ENCODE measurements at places on chromosomes 2 and 18. TPM values are rescaled to one million over a fixed set of nuclear protein-coding genes. Genes with fewer than 3 reads are reported as not detected.

- H3K27me3 ChIP-seq, result no peaks in the 10 kb centered on the region
- no peak for DNase-seq
- peak overlapping the region; percentile 98 for H3K27ac ChIP-seq
- peak overlapping the region; percentile 97 for H3K4me3 ChIP-seq
These were observed 2.5 kb downstream of the GYPC start for GRCh38 chr2:126658319-126658904.

DNA sequence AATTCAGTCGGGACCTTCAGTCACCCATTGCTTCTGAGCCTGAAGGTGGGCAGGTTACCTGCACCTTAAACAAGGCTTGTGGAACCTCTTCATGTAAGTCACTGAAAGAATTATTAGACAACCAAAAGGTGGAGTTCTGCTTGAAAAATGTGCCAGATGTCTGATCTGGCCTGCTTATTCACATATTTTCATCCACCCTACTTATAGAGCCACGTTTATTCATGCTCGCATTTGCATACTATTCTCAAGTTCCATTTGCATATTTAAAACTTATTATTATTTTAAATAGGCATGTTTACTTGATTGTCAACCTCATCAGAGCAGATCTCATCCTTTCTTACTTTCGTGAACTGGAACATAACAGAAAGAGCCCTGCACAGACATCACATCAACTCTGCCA is 140.0 kb upstream of the NABP1 start:
- no peak overlapping the region for H3K27ac ChIP-seq
- H3K36me3 ChIP-seq, result no peaks in the 10 kb centered on the region
- H3K4me1 ChIP-seq, result no peaks in the 10 kb centered on the region
- no peak for DNase-seq

- no peak overlapping the region for H3K4me3 ChIP-seq
- H3K27me3 ChIP-seq, result no peaks in the 10 kb centered on the region
- H3K27ac ChIP-seq, result no peak overlapping the region
- no peak for DNase-seq
These were observed 626.6 kb upstream of the FSHR start for GRCh38 chr2:49780949-49781348.

- H3K27me3 ChIP-seq, result peaks cover 29% of the 10 kb centered on the region
- H3K27ac ChIP-seq, result no peak overlapping the region
- peaks cover 2% of the 10 kb centered on the region for H3K4me1 ChIP-seq
These were observed 33.2 kb downstream of the MYO5B start for GRCh38 chr18:50161597-50162205.

DNA sequence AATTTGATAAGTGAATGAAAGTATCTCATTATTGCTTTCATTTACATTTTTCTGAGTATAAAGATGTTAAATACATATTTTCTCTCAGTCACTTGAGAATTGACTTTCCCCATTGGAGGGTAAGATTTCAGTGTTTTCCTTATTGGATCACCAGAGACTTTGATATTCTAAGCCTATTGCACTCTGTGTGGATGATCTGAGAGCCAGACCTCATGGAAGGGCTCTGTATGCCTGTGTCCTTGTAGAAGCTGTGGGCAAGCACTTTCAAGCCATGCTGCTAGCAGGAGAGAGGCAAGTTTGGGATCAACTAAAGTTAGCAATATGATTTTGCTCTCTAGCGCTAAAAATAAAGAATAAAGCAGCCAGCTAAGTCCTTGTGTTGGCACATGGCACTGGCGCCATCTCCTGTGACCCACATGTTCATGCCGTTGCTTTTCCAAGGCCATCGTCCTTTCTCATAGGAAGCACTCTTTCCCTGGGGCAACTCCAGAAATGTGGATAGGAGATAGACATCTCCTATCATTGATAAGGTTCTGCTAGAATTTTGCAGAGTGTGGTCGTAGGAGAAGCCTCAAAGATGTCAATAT is 72.6 kb downstream of the AOX1 start:
- H3K4me3 ChIP-seq, result no peak overlapping the region
- DNase-seq, result no peak
- no peak overlapping the region for H3K27ac ChIP-seq

Gene CD226
- 50.9 TPM for total RNA-seq

Gene GCKR
- not detected for total RNA-seq

- no peak overlapping the region for H3K4me3 ChIP-seq
- no peak overlapping the region for H3K27ac ChIP-seq
- no peaks in the 10 kb centered on the region for H3K27me3 ChIP-seq
- H3K36me3 ChIP-seq, result no peaks in the 10 kb centered on the region
These were observed 90.5 kb upstream of the TACR1 start for GRCh38 chr2:75289771-75290170.

GRCh38 chr18:70693246-70693645 is 404.4 kb downstream of the SOCS6 start:
- H3K27ac ChIP-seq, result no peak overlapping the region
- DNase-seq, result no peak
- H3K4me1 ChIP-seq, result no peaks in the 10 kb centered on the region
- H3K4me3 ChIP-seq, result no peak overlapping the region

Gene EMILIN2
- 23.3 TPM for total RNA-seq

Gene ERFE
- total RNA-seq, result 0.42 TPM

GRCh38 chr2:173307293-173307692 is 47.4 kb upstream of the CDCA7 start:
- H3K36me3 ChIP-seq, result no peaks in the 10 kb centered on the region
- DNase-seq, result no peak
- H3K4me1 ChIP-seq, result no peaks in the 10 kb centered on the region
- H3K27me3 ChIP-seq, result no peaks in the 10 kb centered on the region
- no peak overlapping the region for H3K4me3 ChIP-seq

DNA sequence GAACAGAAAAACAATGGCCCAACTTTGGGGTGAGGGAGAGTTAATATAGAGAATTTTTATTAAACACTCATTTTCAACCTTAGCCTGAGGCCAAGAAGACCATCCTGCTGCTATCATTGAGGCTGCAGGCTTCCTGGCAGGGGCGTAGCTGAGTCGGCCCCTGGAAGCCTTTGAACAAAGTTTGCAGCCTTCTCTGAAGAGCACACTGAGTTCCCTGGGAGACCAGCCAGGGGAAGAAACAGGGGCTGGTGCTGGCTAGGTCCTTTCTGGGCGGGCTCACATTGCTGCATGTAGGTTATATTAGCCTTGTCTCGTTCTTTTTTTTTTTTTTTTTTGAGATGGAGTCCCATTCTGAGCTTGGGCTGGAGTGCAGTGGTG is 126.8 kb upstream of the HS6ST1 start:
- DNase-seq, result peak; percentile 12
- H3K4me1 ChIP-seq, result no peaks in the 10 kb centered on the region
- H3K4me3 ChIP-seq, result no peak overlapping the region
- H3K27me3 ChIP-seq, result no peaks in the 10 kb centered on the region

DNA sequence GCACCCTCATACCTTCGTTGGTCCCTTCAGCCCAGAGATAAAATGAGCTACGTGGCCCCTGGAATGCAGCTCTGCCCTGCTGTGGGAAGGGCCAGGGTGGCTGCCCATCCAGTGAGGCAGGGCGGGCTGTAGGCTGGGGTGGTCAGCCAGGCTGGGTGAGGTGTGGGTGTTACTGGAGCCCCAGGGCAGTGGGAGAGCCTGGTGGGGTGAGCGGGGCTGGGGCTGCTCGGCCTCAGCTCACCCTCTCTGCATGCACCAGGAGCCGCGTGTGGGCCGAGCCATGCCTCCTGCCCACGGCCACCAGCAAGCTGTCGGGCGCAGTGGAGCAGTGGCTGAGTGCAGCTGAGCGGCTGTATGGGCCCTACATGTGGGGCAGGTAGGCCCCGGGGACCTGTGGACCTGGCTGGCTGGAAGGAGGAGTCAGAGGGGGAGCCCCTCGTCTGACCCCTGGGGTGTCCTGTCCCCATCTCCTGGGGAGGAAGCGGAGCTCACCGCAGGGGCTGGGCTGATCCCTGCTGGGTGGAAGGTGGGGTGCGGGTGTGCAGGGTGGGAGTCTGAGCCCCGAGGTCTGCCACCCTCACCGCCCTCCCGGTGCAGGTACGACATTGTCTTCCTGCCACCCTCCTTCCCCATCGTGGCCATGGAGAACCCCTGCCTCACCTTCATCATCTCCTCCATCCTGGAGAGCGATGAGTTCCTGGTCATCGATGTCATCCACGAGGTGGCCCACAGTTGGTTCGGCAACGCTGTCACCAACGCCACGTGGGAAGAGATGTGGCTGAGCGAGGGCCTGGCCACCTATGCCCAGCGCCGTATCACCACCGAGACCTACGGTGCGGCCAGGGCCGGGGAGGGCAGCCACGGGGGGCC is 5.5 kb downstream of the RNPEPL1 start:
- H3K27me3 ChIP-seq, result no peaks in the 10 kb centered on the region
- H3K36me3 ChIP-seq, result peaks cover 6% of the 10 kb centered on the region
- no peak overlapping the region for H3K27ac ChIP-seq
- no peak for DNase-seq
- peaks cover 14% of the 10 kb centered on the region for H3K4me1 ChIP-seq
- no peak overlapping the region for H3K4me3 ChIP-seq

DNA sequence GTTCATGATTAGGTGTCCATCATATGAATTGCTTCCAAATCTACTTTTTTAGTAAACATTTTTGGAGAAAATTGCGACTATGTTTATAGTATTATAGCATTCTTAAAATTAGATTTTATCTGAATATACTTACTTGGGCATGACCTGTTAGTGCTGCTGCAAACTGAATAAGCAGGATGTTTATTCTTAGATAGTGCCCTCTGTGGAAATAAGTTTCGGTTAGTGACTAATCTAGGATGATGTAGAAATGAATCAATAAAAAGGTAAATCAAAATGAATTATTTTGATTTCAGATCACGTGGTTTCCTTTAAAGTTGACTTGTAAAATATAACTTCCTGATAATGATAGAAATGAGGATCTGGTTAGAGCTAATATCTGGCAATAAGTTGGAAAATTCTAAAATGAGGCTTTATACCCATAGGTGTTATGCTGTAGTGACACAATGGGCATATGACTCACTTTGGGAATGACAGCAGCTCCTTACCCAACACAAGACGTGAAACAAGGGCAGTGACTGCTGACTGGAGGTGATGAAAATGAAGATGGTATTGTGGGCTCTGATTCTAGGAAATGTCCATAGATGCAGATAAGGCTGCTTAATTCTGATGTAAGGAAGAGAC is 165.8 kb upstream of the TCF4 start:
- no peak overlapping the region for H3K4me3 ChIP-seq
- peaks cover 3% of the 10 kb centered on the region for H3K27me3 ChIP-seq
- H3K4me1 ChIP-seq, result no peaks in the 10 kb centered on the region
- H3K27ac ChIP-seq, result no peak overlapping the region
- no peak for DNase-seq
- no peaks in the 10 kb centered on the region for H3K36me3 ChIP-seq

DNA sequence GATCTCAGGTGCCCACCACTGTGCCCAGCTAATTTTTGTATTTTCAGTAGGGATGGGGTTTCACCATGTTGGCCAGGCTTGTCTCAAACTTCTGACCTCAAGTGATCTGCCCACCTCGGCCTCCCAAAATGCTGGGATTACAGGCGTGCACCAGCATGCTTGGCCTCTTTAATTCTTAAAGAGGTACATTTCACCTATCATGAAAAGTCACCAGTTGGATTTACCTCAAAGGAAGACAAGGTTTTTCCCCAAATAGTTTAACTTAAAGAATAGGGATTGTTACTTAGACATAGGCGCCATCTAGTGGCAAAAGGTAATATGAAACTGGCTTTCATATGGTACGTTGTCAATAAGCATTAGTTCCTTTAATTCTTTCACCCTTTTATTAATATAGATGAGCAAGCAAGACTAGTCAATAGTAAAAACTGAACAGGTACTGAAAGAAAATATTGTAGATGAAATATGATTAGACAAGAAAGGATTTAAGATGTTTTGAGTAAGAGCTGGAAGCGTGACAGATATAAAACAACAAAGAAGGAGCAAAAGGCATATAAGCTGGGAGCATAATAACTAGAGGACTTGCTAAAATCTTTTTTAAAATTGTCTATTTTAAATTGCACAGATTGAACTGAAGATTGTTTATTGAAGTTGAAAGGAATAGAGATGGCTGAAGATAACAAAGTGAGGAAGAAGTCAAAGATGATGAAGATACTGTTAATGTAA is 35.0 kb upstream of the PSMD14 start:
- peaks cover 45% of the 10 kb centered on the region for H3K27me3 ChIP-seq
- DNase-seq, result no peak
- H3K27ac ChIP-seq, result no peak overlapping the region
- H3K36me3 ChIP-seq, result no peaks in the 10 kb centered on the region
- H3K4me3 ChIP-seq, result no peak overlapping the region

- peaks cover 24% of the 10 kb centered on the region for H3K36me3 ChIP-seq
- no peaks in the 10 kb centered on the region for H3K27me3 ChIP-seq
- H3K27ac ChIP-seq, result peak overlapping the region; percentile 91
- peaks cover 60% of the 10 kb centered on the region for H3K4me1 ChIP-seq
- peak overlapping the region; percentile 62 for H3K4me3 ChIP-seq
These were observed 7.2 kb downstream of the MTHFD2 start for GRCh38 chr2:74205596-74205995.

DNA sequence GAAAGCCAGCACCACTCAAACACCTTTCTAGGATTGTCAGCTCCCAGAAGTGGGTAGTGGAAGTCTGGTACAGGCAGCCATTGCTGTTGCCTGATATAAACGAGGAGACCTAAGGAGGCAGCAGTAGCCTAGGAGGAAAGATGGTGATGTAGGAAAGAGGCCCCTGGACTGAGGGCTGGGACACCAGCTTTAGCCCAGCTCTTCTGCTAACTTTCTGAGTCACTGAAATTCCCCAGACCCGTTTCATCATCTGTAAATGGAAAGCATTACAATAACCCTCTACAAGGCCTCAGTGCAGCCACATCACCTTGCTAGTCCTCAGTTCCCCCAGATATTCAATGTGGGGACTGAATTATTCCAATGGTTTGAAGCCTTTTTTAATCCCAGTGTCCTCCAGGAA is 336.5 kb downstream of the TNS1 start:
- no peak for DNase-seq
- no peak overlapping the region for H3K27ac ChIP-seq
- no peak overlapping the region for H3K4me3 ChIP-seq
- H3K27me3 ChIP-seq, result peaks cover 2% of the 10 kb centered on the region
- peaks cover 5% of the 10 kb centered on the region for H3K36me3 ChIP-seq
- H3K4me1 ChIP-seq, result no peaks in the 10 kb centered on the region

DNA sequence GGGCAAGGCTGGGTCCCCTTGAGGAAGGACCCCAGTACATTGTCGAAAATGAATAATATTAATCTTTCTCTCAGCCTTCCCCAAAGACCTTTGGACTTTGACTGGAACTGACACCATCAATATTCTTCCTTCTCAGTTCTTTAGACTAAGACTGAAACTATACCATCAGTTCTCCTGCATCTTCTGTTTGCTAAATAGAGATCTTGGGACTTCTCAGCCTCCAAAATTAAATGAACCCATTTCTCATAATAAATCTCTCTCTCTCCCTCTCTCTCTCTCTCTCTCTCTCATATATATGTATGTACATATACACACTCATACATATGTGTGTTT is 39.7 kb upstream of the VRK2 start:
- H3K27me3 ChIP-seq, result no peaks in the 10 kb centered on the region
- H3K27ac ChIP-seq, result no peak overlapping the region
- DNase-seq, result no peak
- H3K4me3 ChIP-seq, result no peak overlapping the region
- H3K4me1 ChIP-seq, result no peaks in the 10 kb centered on the region

Gene BOLL
- total RNA-seq, result not detected
